ENCODE measurements at places on chromosomes 11 and 22.

- DNase-seq, result no peak
Observed at GRCh38 chr22:24427500-24428164, at the start of gene ADORA2A. Gene ADORA2A (plus strand): TSS chr22:24427599. CDS start chr22:24433405, 5,806 bp downstream.

DNA sequence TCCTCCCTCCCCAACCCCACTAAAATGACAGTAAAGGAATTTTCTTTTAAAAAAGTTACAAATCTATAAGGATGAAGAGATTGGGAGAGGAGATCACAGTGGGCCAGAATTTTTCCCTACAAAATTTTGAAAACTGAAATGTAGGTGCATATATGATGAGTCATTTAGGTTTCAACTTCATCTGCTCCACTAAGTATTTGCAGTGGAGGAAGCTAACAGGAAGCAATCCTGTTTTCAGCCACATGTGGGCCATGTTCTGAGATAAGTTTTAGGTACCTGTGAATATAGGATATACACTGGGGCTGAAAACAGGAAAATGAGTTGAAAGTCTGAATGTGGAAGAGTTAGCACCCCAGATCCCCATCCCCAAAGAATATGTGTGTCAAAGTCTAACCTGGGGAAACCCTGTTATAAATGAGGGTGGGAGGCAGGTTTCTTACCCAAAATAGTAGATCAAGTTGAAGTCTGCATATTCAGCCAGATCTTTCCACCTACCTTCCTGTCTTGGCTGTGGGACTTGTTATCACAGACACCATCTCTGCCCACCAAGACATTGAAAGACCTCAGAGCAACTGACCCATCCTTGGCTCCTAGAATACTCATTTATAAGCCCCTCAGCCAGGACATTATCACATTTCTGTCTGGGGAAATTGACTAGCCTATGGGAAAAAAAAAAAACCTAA lies 87.3 kb downstream of the PACS1 start:
- no peak for DNase-seq

DNA sequence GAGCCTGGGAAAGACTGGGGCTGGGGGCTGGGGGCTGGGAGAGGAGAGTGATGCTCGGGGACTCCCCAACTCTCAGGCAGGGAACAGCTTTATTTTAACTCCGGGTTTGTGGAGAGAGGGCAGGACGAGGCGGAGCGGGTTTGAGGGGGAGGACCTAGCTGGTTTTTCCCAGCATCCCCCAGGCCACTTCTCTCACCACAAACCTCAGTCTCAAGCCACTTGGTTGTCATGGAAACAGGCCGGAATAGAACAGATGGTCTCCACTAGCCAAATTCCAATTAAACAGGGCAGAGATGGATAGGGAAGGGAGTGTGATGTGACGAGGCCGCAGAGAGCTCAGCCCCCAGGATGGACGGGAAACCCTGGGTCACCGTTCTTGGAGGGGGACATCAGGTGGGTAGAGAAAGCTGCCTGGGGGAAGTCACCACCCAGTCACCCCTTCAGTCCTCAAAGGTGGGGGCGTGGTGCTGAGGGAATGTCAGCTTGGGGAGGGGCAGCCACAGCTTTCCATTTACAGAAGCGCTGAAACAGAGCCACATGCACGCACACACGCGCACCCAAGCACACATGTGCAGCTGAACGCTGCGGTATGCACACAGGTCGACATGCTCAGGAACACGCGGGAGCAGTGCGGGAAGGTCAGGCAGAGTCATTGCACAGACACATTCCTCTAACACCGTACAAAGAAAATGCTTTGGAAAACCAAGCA lies 19.2 kb downstream of the NECTIN1 start:
- no peak for DNase-seq

DNA sequence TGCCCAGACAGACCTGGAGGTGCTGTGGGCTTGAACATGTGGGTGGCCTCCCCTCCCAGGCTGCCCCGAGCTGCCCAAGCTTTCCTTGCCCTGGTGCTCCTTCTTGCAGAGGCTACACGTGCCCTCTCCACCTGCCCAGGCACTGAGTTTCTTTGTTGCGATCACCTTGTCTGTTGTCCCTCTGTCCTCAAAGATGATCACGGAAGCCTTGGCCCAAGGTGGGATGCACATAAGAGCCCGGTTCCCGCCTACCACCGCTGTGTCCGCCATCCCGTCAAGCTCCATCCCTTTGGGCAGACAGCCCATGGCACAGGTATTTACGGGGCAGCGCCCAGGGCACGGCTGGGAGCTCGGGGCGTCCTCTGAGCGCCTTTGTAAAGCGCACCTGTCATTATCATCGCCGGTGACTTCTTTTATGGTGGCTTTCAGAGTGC lies 67.5 kb downstream of the MED15 start:
- DNase-seq, result no peak

DNA sequence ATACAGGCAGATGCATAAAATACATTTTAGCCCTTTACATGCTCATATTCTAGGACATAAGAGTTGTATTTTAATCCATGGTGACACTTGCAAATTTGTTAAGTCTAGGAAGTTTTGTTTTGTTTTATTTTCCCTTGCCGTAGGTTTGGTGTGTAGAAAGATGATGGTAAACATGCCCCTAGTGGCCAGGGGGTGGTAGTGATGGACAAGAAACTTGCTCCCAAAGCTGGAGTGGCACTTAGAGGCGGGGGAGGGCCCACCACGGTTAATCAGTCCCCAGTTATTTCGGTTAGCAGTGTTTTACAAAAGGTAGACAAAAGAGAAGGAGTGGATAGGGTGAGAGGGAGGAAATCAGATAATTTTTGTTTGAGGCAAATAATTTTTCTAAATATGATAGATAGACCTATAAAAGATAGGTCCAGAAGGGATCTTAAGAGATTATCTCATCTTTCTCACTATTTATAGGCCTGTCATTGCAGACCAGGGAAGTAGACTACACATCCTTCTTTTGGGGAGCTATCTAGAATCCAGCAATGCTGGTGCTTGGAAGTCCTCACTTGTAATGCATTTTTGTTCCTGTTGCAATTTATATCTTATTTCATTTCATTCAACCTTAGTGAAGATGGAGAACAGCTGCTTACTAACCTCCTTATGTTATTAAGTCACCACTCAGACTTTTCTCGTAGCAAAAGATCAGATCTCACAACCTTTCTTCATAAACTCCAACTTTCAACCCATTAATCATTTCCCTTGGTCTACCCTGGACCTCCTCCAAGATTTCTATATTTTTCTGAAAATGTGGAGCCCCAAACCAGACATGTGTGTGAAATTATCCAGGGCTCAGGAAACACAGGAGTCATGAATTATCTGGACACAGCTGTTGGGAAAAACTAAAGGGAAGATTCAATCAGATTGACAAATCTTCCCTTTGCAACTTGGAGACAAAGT lies 5.9 kb upstream of the BDNF start:
- DNase-seq, result peak; percentile 20

DNA sequence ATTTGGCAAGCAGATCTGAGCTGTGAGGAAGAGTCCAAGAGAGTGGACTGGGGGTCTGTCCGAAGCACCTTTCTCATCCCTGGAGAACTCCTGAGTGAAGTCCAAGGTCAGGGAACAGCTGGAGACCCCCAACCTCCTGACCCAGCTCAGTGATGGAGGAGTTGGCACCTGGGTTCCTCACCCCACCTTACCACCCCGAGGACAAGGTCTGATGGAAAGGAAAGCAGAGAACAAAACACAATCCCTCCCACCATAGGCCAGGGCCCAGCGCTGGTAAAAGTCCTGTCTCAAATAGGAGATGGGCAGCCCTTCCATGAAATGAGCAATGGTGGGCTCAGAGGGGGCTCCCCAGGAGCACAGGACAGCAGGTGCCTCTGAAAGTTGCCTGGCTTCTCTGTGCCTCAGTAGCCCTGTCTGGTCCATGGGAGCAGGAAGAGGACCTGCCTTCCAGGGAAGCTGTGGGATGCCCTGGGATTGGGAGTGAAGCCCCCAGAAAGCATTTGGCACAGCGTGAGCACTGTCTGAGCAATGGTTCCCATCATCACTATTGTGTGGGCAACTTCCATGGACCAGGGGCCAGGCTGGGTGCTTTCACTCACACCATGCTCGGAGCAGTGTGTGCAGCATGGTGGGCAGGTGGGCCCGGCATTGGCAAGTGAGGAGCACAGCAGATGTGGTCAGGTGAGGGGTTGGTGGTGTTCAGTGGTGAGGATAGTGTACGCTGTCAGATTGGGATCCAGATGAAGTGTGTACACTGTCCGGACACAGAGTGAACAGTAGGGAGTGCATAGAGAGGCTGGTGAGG lies 7.5 kb downstream of the TRIM29 start:
- no peak for DNase-seq

DNA sequence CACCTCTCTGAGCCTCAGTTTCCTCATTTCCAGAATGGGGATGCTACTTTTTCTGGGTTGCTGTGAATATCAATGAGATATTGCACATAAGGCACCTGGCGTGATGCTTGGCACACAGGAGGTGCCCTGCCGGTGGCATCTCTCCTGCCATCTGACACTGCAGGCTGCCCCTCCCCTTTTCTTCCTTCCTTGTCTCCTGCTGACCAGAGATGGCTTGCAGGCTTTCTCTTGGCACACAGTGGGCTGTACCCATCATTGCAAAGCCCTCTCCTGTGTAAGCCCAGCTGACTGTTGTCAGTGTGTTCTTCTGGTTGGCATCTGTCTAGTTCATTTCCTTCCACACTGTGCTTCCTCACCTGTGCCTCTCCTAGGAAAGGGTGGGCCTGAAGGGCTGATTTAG lies 91.7 kb downstream of the MYO18B start:
- DNase-seq, result no peak

Measured in HepG2 (cell line).